Activated T-helper 1 cell treated with anti-CD3 and anti-CD28 coated beads, Interleukin-12 subunit alpha, Interleukin-12 subunit beta, Interleukin-2, Interleukin-4 antibody, amounts not matched to agents 30 ng/mL and 10 ng/mL and 1 ng/mL, durations not matched to agents 14 hours and 24 hours and 36 hours (primary cell): ENCODE measurements at places on chromosomes 12 and 14. TPM values are rescaled to one million over a fixed set of nuclear protein-coding genes. Genes with fewer than 3 reads are reported as not detected.

The PTPRB gene
- not detected in 2 replicates for total RNA-seq

The NABP2 gene
- 97.5 and 102 TPM in 2 replicates for total RNA-seq

The RPL10L gene
- total RNA-seq = not detected in 2 replicates

The GLI1 gene
- total RNA-seq = 1.5 and 2.5 TPM in 2 replicates

The KRT3 gene
- 0.08 TPM in 1 of 2 replicates, not detected in the other for total RNA-seq

The OR4K1 gene
- not detected in 2 replicates for total RNA-seq

The TMTC1 gene
- 0.49 and 0.57 TPM in 2 replicates for total RNA-seq

The SLC5A8 gene
- not detected in 2 replicates for total RNA-seq

- H3K27ac ChIP-seq = peak overlapping the region; percentile 18
- H3K4me3 ChIP-seq = peak overlapping the region; percentile 80
- H3K27me3 ChIP-seq = peaks cover 73% of the 10 kb centered on the region
- DNase-seq = peak; percentile 21
- H3K4me1 ChIP-seq = peaks cover 11% of the 10 kb centered on the region
Observed at GRCh38 chr12:94649349-94650142, 811 bp downstream of the TMCC3 start.

DNA sequence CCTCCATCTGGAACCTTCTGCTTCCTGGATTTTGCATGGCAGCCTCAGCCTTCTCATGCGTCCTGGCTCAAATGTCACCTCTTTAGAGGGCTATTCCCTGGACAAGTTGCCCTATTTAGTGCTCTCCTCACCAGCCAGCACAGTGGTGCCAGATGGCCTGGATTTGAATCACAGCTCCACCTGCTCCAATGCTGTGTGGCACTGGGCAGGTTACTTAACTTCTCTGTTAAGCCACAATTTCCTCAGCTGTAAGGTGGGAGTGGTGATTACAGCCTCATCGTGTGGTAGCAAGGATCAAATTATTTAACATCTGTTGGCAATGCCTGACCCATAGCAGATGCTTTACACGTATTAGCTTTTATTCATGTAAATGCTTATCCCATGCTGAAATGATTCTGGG is 16.7 kb upstream of the POP5 start:
- H3K27me3 ChIP-seq = peaks cover 14% of the 10 kb centered on the region

DNA sequence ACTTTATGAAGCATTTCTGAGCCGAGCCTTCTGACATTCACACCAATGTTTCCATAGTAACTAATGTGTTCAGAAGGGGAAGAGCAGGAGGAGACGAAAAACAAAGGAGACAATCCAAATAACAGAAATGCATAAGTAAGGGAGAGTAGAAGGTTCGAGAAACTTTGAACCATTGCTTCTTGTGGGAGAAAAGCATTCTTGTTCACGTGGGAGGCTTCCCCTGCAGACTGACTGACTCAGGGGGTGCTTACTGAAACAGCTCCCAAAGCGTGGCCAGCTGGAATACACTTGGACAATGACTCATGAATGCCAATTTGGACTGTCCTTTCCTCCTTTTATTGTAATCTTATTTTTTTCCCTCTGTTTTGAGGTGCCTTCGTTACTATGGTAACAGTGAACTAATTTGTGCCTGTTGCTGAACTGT is 73.9 kb downstream of the NEDD1 start:
- no peaks in the 10 kb centered on the region for H3K36me3 ChIP-seq
- H3K4me3 ChIP-seq = no peak overlapping the region
- DNase-seq = no peak
- no peak overlapping the region for H3K27ac ChIP-seq

GRCh38 chr12:118354903-118355302 is 17.8 kb downstream of the TAOK3 start:
- no peak overlapping the region for H3K4me3 ChIP-seq
- peaks cover 19% of the 10 kb centered on the region for H3K36me3 ChIP-seq
- no peaks in the 10 kb centered on the region for H3K27me3 ChIP-seq
- H3K27ac ChIP-seq = no peak overlapping the region
- H3K4me1 ChIP-seq = peaks cover 58% of the 10 kb centered on the region

- H3K36me3 ChIP-seq = peaks cover 45% of the 10 kb centered on the region
- H3K27ac ChIP-seq = no peak overlapping the region
- no peaks in the 10 kb centered on the region for H3K4me1 ChIP-seq
Observed at GRCh38 chr12:119710965-119711551, 43.1 kb downstream of the PRKAB1 start.

- H3K27me3 ChIP-seq = peaks cover 9% of the 10 kb centered on the region
- H3K4me1 ChIP-seq = no peaks in the 10 kb centered on the region
- DNase-seq = no peak
Observed at GRCh38 chr12:2319737-2320506, 267.1 kb downstream of the CACNA1C start.

DNA sequence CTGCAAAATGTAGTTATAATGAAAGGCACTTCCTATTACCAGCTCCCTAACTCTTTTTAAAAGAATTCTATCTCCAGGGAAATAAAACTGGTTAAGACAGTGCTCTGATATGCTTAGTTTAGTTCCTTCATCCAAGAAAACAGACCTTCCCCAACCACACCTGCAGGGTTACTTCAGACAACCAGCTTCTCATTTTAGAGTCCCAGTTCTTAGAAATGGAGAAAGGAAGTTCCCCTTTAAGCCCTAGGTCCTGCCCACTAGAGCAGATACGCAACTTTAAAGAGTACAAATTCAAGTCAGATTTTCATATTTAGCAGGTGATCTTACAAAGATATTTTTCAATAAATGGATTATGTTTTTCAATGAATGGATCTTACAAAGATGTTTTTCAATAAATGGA is 4.4 kb upstream of the WSB2 start:
- peak overlapping the region; percentile 28 for H3K4me3 ChIP-seq
- peaks cover 59% of the 10 kb centered on the region for H3K4me1 ChIP-seq
- peaks cover 7% of the 10 kb centered on the region for H3K27me3 ChIP-seq
- H3K36me3 ChIP-seq = peaks cover 12% of the 10 kb centered on the region
- no peak overlapping the region for H3K27ac ChIP-seq
- no peak for DNase-seq

DNA sequence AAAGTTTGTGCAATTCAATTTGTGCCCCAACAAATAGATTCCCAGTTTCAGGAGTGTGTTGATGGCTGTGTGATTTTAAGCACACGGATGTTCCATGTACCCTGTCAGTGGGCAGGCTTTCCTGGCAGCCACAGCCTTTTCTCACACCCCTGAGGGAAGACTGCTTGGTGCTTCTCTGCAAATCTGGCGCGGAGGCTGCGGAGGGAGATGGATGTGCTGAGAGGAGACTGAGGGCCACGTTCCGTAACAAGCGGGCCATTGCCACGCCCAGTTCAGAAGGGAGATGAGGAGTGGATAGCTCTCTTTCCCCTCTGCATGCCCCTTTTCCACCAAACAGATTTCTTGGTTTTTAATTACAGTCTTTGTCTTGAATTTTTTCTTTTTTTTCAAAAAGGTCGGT is 89.1 kb downstream of the BEGAIN start:
- no peak for DNase-seq
- H3K27me3 ChIP-seq = no peaks in the 10 kb centered on the region

DNA sequence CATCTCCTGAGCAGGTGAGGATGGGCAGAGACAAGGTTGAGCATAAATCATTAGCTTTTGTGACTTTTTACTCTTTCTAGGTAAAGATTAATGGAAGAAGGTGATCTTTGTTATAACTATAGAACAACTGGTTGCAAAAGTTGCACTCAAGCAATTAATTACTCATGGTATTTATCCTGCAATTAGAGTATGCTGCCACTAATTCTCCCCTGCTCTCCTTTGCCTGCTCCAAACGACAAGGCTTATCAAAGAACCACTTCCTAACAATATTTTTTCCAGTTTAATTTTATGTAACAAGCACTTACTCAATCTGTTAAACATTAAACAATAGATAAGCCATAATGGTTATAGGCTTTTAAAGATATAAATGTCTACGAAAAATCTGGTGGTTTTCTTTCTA is 189.9 kb upstream of the PELI2 start:
- H3K4me3 ChIP-seq = no peak overlapping the region
- no peak overlapping the region for H3K27ac ChIP-seq
- peaks cover 11% of the 10 kb centered on the region for H3K27me3 ChIP-seq
- no peaks in the 10 kb centered on the region for H3K36me3 ChIP-seq
- no peak for DNase-seq

GRCh38 chr14:90054803-90055202 is 7.0 kb upstream of the KCNK13 start:
- peaks cover 14% of the 10 kb centered on the region for H3K4me1 ChIP-seq
- H3K27me3 ChIP-seq = peaks cover 62% of the 10 kb centered on the region
- H3K4me3 ChIP-seq = no peak overlapping the region

GRCh38 chr12:102415515-102415914 is 64.8 kb downstream of the IGF1 start:
- H3K27me3 ChIP-seq = peaks cover 10% of the 10 kb centered on the region
- H3K4me3 ChIP-seq = no peak overlapping the region
- H3K36me3 ChIP-seq = peaks cover 2% of the 10 kb centered on the region

DNA sequence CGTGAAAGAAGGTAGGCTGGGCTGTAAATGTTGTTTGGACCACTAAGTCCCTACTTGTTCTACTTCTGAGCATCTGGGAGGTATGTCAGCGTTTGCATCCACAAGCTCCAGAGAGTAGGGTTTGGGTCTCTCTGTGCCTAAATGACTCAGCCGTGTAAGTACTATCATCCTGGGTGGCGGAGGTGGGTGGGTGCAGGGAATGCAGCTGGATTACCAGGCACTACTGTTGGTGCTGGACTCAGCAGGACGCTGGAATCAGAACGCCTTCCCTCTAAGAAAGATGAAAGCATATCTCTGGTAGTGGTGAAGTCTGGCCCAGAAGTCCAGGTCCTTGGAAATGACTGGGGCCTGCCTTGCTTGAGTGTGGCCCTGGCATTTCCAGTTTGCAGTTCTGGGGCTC is 289.7 kb downstream of the PCNX1 start:
- H3K4me1 ChIP-seq = no peaks in the 10 kb centered on the region
- H3K27me3 ChIP-seq = peaks cover 5% of the 10 kb centered on the region
- DNase-seq = no peak
- H3K27ac ChIP-seq = no peak overlapping the region

- H3K4me3 ChIP-seq = peak overlapping the region; percentile 91
- H3K36me3 ChIP-seq = peaks cover 71% of the 10 kb centered on the region
- no peaks in the 10 kb centered on the region for H3K27me3 ChIP-seq
- H3K4me1 ChIP-seq = peaks cover 40% of the 10 kb centered on the region
Observed at GRCh38 chr14:22492622-22493542, 96.1 kb downstream of the DAD1 start.

- H3K27me3 ChIP-seq = no peaks in the 10 kb centered on the region
- H3K4me3 ChIP-seq = no peak overlapping the region
- H3K36me3 ChIP-seq = no peaks in the 10 kb centered on the region
- no peak overlapping the region for H3K27ac ChIP-seq
- DNase-seq = no peak
- no peaks in the 10 kb centered on the region for H3K4me1 ChIP-seq
Observed at GRCh38 chr12:7751394-7751793, 4.2 kb upstream of the CLEC4C start.

DNA sequence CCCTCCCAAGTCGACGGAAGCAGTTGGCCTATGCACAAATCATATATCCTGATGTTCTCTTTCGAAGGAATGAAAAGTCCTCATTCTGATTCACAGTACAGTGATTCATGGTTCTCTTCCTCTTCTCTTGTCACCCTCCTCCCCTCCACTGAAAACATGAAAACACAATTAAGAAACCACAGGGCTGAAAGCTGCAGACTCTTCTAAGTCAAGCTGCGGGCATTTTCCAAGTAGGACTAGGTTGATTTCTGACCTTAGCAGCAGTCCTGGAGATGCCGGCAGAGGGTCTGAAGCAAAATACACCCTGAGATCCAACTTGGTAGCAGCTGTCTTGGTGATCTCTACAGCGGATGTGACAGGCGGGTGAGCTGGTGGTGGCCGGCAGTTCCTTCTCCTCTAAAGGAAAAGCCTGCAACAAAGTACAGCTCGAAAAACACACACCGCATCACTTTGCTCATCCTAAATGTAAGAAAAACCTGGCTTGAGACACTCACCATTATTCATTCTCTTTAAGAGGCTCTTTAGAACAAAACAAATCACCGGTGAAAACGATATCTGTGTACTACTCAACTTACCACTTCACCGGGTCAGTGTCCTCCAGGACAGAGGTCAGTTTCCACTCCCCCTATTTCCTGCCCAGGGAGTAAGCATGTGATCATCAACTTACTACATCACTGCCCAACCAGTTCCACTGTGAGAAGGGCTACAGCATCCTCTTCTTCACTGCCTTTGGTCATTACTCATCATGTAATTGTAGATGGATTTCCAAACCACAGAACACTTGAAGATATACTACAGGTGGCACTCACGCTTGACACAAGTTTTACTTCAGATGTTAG is 6.0 kb downstream of the TMCC3 start:
- no peak for DNase-seq
- peaks cover 46% of the 10 kb centered on the region for H3K4me1 ChIP-seq
- peaks cover 2% of the 10 kb centered on the region for H3K36me3 ChIP-seq
